Calu3 (cell line): ENCODE measurements at places on chromosomes 4 and X.

- DNase-seq: no peak
- H3K27me3 ChIP-seq: peaks cover 69% of the 10 kb centered on the region
- H3K36me3 ChIP-seq: no peaks in the 10 kb centered on the region
- H3K4me1 ChIP-seq: no peaks in the 10 kb centered on the region
- H3K4me3 ChIP-seq: no peak overlapping the region
Measured at GRCh38 chr4:7546809-7547367, 112.2 kb upstream of the PSAPL1 start.

- peaks cover 21% of the 10 kb centered on the region for H3K36me3 ChIP-seq
- H3K4me1 ChIP-seq: peaks cover 14% of the 10 kb centered on the region
- no peaks in the 10 kb centered on the region for H3K27me3 ChIP-seq
- peak overlapping the region; percentile 69 for H3K4me3 ChIP-seq
- peak overlapping the region; percentile 15 for H3K27ac ChIP-seq
Measured at GRCh38 chr4:163330916-163331628, 1.3 kb downstream of the NPY1R start.

GRCh38 chr4:176492646-176493302 is 173.0 kb downstream of the SPCS3 start:
- no peak for DNase-seq
- no peaks in the 10 kb centered on the region for H3K36me3 ChIP-seq
- H3K4me1 ChIP-seq: no peaks in the 10 kb centered on the region

- H3K27me3 ChIP-seq: no peaks in the 10 kb centered on the region
- DNase-seq: no peak
- no peaks in the 10 kb centered on the region for H3K36me3 ChIP-seq
- H3K4me1 ChIP-seq: no peaks in the 10 kb centered on the region
Measured at GRCh38 chrX:140292961-140293360, 211.9 kb downstream of the SOX3 start.

DNA sequence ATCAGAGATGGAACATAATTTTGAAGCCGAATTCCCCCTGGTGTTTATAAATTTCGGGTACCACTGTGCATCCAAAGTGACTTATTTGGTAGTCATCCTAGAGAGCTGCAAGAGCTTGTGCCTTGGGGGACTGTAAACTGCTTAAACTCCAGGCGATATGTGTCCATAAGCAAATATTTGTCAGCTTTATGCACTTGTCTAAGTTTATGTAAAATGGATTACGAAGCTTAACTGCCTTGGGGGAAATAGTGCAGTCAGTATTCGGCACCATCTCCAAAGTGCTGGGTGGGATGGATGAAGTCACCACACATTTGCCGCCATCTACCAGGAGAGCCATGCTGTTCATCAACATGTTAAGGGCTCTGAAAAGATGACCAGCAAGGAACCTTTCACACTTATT is 65.9 kb downstream of the CC2D2A start:
- H3K27ac ChIP-seq: no peak overlapping the region
- H3K36me3 ChIP-seq: no peaks in the 10 kb centered on the region
- no peak for DNase-seq
- H3K4me1 ChIP-seq: no peaks in the 10 kb centered on the region
- H3K27me3 ChIP-seq: no peaks in the 10 kb centered on the region

GRCh38 chr4:176499518-176499917 is 179.8 kb downstream of the SPCS3 start:
- H3K27me3 ChIP-seq: no peaks in the 10 kb centered on the region
- no peak overlapping the region for H3K4me3 ChIP-seq
- no peak for DNase-seq
- H3K27ac ChIP-seq: peak overlapping the region; percentile 29
- no peaks in the 10 kb centered on the region for H3K36me3 ChIP-seq

DNA sequence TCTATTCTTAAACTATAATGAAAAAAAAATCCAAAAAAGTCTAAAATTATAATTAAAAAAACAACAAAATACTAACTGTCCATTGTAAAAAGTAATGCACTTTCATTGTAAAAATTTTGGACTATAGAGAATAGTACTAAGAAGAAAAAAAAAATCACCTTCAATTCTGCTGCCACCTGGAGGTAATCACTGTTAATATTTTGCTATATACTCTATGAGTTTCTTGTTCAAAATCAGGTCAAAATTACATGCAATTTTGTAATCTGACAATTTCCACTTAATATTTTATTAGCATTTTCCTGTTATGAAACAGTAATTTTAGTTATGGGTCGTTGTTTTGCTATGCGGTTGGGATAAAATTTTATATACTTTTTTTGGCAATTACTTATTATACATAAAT is 62.0 kb downstream of the HTT start:
- H3K4me3 ChIP-seq: no peak overlapping the region
- no peak overlapping the region for H3K27ac ChIP-seq
- H3K36me3 ChIP-seq: peaks cover 11% of the 10 kb centered on the region
- H3K27me3 ChIP-seq: no peaks in the 10 kb centered on the region
- DNase-seq: no peak

- no peak overlapping the region for H3K27ac ChIP-seq
- H3K4me1 ChIP-seq: peaks cover 11% of the 10 kb centered on the region
- no peaks in the 10 kb centered on the region for H3K27me3 ChIP-seq
- H3K36me3 ChIP-seq: no peaks in the 10 kb centered on the region
- H3K4me3 ChIP-seq: no peak overlapping the region
Measured at GRCh38 chrX:132426695-132427281, 62.0 kb downstream of the MBNL3 start.

- no peaks in the 10 kb centered on the region for H3K4me1 ChIP-seq
- no peaks in the 10 kb centered on the region for H3K27me3 ChIP-seq
- no peak for DNase-seq
- H3K27ac ChIP-seq: no peak overlapping the region
- no peak overlapping the region for H3K4me3 ChIP-seq
Measured at GRCh38 chr4:89482926-89483595, 175.5 kb upstream of the GPRIN3 start.

GRCh38 chr4:38775326-38775725 is 7.5 kb downstream of the TLR10 start:
- DNase-seq: no peak
- H3K27ac ChIP-seq: no peak overlapping the region
- H3K36me3 ChIP-seq: no peaks in the 10 kb centered on the region
- H3K4me3 ChIP-seq: no peak overlapping the region

DNA sequence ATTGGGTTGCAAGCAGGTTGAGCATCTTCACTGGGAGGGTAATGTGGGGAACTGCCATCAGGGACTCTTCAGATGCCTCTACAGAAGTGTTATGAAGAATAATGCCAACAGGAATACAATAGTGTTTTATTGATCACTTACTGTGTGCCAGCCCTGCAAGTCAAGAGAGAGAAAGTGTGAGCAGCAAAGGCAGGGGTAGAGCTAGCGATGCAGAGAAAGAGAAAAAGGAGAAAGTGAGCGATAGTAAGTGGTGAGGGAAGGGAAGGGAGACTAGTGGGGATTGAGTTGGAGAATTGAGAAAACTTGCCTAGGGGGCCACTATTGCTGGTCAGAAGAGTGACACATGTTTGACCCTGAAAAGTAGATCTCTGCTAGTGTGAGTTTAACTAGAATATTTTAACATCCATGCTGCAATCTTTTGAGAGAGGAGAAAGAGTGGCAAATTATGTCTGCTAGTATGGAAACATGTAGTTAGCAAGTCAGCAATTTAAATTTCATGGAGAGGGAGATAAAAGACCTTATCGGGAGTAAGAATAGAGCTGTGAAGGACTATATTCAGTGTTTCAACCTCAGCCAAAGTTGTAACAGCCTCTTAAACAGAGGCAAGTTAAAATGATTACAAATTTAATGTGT is 12.2 kb downstream of the AFF1 start:
- no peaks in the 10 kb centered on the region for H3K27me3 ChIP-seq
- peaks cover 9% of the 10 kb centered on the region for H3K36me3 ChIP-seq
- H3K4me1 ChIP-seq: peaks cover 25% of the 10 kb centered on the region
- no peak overlapping the region for H3K4me3 ChIP-seq
- no peak for DNase-seq

- H3K36me3 ChIP-seq: peaks cover 21% of the 10 kb centered on the region
- no peaks in the 10 kb centered on the region for H3K27me3 ChIP-seq
- peaks cover 46% of the 10 kb centered on the region for H3K4me1 ChIP-seq
- H3K4me3 ChIP-seq: no peak overlapping the region
- DNase-seq: no peak
Measured at GRCh38 chrX:53261355-53261972, 19.9 kb downstream of the IQSEC2 start.

GRCh38 chrX:154308108-154308946 is 12.7 kb downstream of the TKTL1 start:
- no peaks in the 10 kb centered on the region for H3K4me1 ChIP-seq
- DNase-seq: peak; percentile 79
- no peak overlapping the region for H3K27ac ChIP-seq
- H3K4me3 ChIP-seq: no peak overlapping the region

- peaks cover 9% of the 10 kb centered on the region for H3K36me3 ChIP-seq
- H3K27me3 ChIP-seq: no peaks in the 10 kb centered on the region
- H3K4me1 ChIP-seq: peaks cover 15% of the 10 kb centered on the region
- H3K4me3 ChIP-seq: no peak overlapping the region
Measured at GRCh38 chr4:38454284-38454683, 209.7 kb upstream of the KLF3 start.

DNA sequence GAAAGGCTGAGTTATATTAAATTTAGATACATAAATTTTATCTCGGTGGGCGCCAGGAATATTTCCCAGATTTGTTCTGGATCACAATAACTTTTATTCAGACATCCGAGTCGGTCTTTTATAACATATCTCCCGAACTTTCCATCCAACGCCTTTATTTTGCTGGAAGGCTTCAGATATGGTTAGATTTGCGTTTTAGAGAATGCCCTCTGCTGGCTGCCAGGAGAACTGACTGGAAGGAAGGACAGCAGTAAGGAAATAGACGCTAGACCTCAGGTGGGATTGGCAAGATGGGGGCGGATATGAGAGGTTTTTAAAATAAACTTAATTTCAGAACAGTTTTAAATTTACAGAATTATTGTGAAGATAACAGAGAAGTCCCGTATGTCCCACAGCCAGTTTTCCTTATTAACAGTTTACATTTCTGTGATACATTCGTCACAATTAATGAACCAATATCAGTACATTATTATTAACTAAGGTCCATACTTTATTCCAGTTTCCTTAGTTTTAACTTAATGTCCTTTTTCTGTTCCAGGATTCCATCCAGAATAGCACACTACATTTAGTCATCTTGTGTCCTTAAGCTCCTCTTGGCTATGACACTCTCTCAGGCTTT is 4.6 kb upstream of the KANTR start:
- no peaks in the 10 kb centered on the region for H3K27me3 ChIP-seq
- no peak overlapping the region for H3K4me3 ChIP-seq
- peak; percentile 52 for DNase-seq

- H3K27me3 ChIP-seq: no peaks in the 10 kb centered on the region
- H3K4me3 ChIP-seq: no peak overlapping the region
- no peaks in the 10 kb centered on the region for H3K4me1 ChIP-seq
- no peak overlapping the region for H3K27ac ChIP-seq
- no peaks in the 10 kb centered on the region for H3K36me3 ChIP-seq
Measured at GRCh38 chr4:125303058-125303457, 11.7 kb upstream of the FAT4 start.

DNA sequence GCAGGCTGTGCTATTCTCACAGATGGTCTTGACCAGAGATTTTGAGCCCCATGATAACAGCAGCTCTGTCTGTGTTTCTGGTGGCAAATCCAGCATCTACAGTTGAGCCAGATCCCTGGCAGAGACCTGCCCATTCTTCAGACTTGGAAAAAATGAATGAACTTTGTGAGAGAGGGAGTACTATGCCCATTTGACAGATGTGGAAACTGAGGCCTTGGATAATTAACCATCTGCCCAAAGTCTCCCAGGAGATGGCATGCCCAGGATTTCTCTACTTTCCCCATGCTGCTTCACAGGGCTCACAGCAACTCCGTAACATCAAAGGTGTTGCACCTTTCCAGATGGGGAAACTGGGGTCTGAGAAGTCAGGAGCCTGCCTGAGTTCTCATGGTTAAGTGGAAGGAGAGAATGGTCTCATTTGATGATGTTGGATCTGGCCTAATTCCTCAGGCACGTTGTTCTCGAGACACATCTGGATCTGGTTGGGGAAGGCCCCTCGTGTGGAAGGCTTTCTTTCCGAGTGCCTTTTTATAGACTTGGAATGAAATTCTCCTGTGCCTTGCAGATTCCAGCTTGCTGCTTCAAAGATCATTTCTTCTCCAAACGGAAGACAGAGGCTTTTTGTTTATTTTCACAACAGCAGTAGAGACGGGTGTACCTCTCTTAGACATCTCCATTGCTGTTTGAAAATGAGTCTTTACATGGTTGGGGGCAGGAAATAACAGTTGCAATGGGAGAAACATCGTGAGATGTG is 73.3 kb upstream of the STX18 start:
- H3K36me3 ChIP-seq: no peaks in the 10 kb centered on the region
- no peaks in the 10 kb centered on the region for H3K4me1 ChIP-seq
- no peak overlapping the region for H3K27ac ChIP-seq
- H3K4me3 ChIP-seq: no peak overlapping the region

- no peak overlapping the region for H3K4me3 ChIP-seq
- no peaks in the 10 kb centered on the region for H3K4me1 ChIP-seq
- no peaks in the 10 kb centered on the region for H3K27me3 ChIP-seq
- H3K36me3 ChIP-seq: no peaks in the 10 kb centered on the region
- H3K27ac ChIP-seq: no peak overlapping the region
- DNase-seq: no peak
Measured at GRCh38 chr4:87180767-87181166, 39.7 kb downstream of the KLHL8 start.

GRCh38 chr4:182928061-182928460 is 10.9 kb upstream of the DCTD start:
- H3K4me3 ChIP-seq: no peak overlapping the region
- H3K36me3 ChIP-seq: no peaks in the 10 kb centered on the region
- no peak overlapping the region for H3K27ac ChIP-seq
- DNase-seq: no peak
- H3K4me1 ChIP-seq: peaks cover 4% of the 10 kb centered on the region

DNA sequence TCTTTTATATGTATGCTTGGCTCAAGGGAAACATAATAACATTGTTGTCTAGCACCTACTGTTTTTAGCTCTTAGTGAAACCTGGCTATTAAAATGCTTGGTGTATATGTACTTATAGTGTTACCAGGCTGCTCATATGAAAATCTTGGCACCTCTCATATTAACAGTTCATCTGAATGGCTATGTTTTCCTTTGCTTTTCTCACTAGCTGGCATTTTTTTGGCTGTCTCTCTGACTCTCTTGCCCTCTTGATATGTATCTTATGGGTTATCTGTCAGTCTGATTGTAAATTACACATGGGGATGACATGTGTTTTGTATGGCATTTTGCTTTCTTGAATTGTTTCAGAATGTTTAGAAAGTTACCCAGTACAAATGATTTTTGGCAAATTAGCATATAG is 158.0 kb downstream of the ARHGAP24 start:
- no peak overlapping the region for H3K4me3 ChIP-seq
- no peak overlapping the region for H3K27ac ChIP-seq
- H3K4me1 ChIP-seq: no peaks in the 10 kb centered on the region
- no peaks in the 10 kb centered on the region for H3K36me3 ChIP-seq
- no peaks in the 10 kb centered on the region for H3K27me3 ChIP-seq
- DNase-seq: no peak

- peaks cover 9% of the 10 kb centered on the region for H3K4me1 ChIP-seq
- no peak overlapping the region for H3K27ac ChIP-seq
- no peaks in the 10 kb centered on the region for H3K36me3 ChIP-seq
Measured at GRCh38 chr4:38109370-38109769, 149.2 kb downstream of the PTTG2 start.
